ENCODE measurements at places on chromosomes 6 and 20. TPM values are rescaled to one million over a fixed set of nuclear protein-coding genes. Genes with fewer than 3 reads are reported as not detected.

DNA sequence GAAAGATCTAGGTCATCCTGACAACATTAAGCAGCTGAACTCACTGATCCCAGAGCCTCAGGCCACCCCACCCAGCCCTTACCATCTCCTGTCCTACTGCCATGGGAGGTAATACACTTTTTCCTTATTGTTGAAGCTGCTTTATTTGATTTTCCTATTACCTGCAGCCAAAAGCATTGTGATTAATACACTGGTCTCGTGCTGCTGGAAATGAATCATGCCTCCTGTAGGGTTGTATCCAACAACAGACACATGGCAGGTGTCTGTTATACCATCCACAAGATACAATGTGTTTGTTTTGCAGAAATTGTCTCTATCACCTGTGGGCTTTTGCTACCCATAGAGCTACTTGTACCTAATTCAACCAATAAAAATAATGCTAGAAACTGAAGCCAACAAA, 34.2 kb downstream of the MYLIP start:
- DNase-seq: no peak
- H3K27ac ChIP-seq: no peak overlapping the region
- no peaks in the 10 kb centered on the region for H3K36me3 ChIP-seq

GRCh38 chr6:50836231-50836630, 17.6 kb downstream of the TFAP2B start:
- H3K36me3 ChIP-seq: no peaks in the 10 kb centered on the region
- no peaks in the 10 kb centered on the region for H3K4me1 ChIP-seq
- peaks cover 25% of the 10 kb centered on the region for H3K27me3 ChIP-seq
- no peak overlapping the region for H3K27ac ChIP-seq

DNA sequence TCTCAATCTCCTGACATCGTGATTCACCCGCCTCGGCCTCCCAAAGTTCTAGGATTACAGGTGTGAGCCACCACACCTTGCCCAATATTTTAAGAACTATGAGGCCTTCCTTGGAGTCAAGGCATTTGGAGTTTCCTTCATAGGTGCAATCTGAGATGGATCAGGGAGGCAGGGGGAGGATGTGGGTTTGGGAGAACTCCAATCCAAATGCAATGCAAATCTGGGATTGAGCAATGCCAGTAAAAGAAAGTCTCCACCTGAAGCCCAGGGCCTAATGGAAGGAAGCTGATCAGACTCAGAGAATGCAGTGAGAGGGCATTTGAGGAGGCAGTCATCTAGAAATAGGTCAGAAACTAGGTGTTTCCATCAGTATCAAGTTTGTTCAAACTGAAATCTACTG, 21.2 kb downstream of the RSPH3 start:
- H3K4me1 ChIP-seq: no peaks in the 10 kb centered on the region
- no peaks in the 10 kb centered on the region for H3K27me3 ChIP-seq
- H3K36me3 ChIP-seq: peaks cover 5% of the 10 kb centered on the region
- DNase-seq: no peak
- H3K27ac ChIP-seq: no peak overlapping the region

Gene TEAD3
- not detected for total RNA-seq

Gene SMPDL3A
- total RNA-seq: not detected

Gene WFDC10B
- total RNA-seq: not detected

Data from CD4-positive, CD25-positive, alpha-beta regulatory T cell (primary cell).